Left lung (tissue), 14 donors: ENCODE measurements at places on chromosomes 12 and 14. TPM values are rescaled to one million over a fixed set of nuclear protein-coding genes. Genes with fewer than 3 reads are reported as not detected.

DNA sequence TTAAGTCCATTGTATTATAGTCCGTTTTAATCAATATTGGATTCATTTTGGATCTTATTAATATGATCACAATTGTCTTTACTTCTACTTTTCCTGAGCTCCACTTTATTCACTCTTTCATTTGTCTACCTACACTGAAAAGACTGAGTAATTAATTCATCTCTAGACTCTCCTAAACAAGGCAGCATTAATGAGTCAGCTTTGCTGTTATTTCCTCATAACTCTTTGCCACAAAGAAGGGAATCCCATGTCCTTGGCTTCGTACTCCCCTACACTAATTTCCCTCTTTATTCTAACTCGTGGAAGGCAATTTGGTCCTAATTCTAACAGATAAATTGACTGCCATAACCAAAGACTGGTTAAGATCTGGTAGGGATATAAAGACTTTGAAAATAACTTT is 91.9 kb downstream of the ARMH4 start:
- DNase-seq, result no peak

GRCh38 chr14:65237941-65238340 is 135.6 kb upstream of the MAX start:
- DNase-seq, result no peak

DNA sequence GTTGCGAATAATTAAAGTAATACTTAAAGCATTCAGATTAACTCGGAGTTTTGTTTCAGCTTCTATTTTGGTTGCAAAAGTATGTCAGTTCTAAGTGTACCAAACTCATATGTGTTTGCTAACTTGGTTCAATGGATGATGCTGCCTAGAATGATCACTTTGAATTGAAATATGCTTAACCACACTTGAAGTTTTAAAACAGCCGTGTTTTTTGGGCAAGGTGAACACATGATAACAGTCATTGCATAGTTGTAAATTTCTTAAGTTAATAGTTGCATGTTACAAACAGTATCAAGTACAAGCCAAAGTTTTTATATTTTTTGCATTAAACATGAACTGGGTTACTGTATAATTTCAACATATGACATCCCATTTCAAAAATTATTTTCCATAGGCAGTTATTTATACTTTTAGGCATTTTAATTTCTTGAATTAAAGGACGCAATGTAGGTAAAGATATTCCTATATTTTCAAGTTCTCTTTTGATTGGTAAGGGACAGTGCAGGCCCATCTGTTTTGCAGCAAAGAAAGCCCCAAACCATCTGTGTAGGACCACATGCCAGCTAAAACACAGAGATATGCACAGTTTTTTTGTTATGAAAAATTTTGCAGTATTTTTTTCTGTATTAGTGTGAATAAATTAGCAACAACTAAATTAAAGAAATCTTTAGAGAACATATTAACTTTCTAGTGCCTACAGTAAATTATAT is 575.5 kb downstream of the PRKD1 start:
- no peak for DNase-seq

PPP4R4 gene
- polyA plus RNA-seq, result 0.64 TPM

SSTR1 gene
- 1.3 TPM for polyA plus RNA-seq

GPD1 gene
- 0.67 TPM for polyA plus RNA-seq

RIN3 gene
- polyA plus RNA-seq, result 15.9 TPM

CATSPERB gene
- 0.83 TPM for polyA plus RNA-seq

SDR9C7 gene
- polyA plus RNA-seq, result 0.18 TPM
